PC-9 (cell line): ENCODE measurements at places on chromosomes 7 and 10.

GRCh38 chr7:55280031-55280454 lies 85.1 kb upstream of the LANCL2 start:
- DNase-seq, result peak; percentile 72

- no peak for DNase-seq
Observed at GRCh38 chr10:132297526-132297925, 10.2 kb downstream of the STK32C start.

DNA sequence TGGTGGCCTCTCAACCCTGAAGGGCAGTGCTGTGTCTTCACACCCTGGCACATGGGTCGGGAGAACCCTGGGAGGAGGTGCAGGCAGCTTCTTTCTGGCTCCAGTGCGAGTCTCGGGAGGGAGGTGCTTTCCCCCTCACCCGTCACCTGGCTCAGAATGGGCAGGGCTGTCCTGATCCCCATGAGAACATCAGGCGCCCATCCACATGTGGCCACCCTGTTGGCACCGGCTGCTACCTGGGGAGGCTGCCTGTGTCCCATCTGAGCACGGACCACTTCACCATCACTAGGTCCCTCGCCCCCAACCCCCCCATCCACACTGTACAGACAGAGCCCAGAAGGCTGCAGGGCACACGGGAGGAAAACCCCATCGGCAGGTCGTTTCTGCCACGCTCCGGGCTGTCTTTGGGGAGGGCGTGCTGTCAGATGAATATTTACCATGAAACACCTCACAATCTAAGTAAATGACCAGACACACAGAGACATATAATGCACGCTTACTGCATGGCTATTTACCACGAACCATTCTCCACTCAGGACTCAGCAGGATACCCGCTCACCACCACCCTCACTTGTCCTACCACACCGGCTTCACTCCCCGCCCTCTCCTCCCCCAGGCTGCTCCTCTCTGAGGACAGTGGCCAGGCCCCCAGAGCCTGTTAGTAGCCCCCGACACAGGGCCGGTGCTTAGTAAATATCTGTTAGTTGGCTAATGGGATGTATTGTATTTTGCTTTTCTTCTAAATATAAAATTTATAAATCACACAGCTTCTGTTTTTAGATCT lies 282.2 kb downstream of the DNAJB6 start:
- DNase-seq, result no peak

GRCh38 chr7:22487978-22488642 lies 11.9 kb downstream of the STEAP1B start:
- no peak for DNase-seq

GRCh38 chr7:12178317-12178716 lies 32.8 kb upstream of the TMEM106B start:
- no peak for DNase-seq

DNA sequence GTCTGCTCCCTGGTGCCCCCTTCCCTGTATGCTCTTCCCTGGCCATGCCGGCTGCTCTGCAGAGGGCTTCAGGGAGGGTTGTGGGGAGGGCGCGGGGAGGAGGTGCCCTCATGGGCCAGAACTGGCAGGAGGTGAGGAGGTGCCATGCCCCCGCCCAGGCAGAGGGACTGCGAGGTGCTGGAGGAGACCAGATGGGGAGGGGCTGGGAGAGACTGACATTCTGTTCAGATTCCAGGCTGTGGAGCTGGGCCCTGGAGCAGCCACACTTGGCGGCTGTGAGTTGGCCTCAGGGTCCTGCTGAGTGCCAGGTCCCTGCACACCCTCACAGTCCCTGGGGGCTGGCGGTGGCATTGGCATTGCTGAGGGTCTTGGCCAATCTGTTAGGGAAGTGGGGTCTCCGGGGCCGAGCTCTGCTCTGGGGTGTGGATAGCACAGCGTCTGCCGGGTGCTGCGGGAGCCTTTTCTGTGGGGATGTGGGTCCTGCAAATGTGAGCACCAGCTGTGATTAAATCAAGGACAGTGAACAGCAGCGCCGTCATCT lies 25.4 kb downstream of the INPP5A start:
- no peak for DNase-seq

DNA sequence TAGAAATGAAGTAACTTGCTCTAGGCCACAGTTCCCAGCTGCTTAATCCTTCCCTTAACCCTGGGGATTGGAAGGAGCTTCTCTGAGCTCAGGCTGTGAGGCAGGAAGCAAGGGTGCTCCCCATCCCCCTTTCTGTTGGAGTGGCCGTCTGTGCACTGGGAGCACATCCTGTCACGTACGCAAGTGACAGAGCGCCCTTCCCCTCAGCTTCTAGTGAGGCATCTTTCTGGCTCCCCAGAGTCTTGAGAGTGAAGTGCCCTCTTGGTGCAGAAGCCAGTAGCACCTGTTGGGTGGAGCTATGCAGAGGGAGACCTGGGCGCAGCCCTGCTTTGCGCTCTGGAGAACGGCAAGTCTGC lies 47.8 kb downstream of the SHH start:
- no peak for DNase-seq

GRCh38 chr10:98528166-98528804 lies 81.5 kb upstream of the HPS1 start:
- DNase-seq, result no peak

GRCh38 chr7:28156401-28156800 lies 24.2 kb downstream of the JAZF1 start:
- DNase-seq, result no peak

- no peak for DNase-seq
Observed at GRCh38 chr10:91800756-91801155, 2.5 kb downstream of the TNKS2 start.

DNA sequence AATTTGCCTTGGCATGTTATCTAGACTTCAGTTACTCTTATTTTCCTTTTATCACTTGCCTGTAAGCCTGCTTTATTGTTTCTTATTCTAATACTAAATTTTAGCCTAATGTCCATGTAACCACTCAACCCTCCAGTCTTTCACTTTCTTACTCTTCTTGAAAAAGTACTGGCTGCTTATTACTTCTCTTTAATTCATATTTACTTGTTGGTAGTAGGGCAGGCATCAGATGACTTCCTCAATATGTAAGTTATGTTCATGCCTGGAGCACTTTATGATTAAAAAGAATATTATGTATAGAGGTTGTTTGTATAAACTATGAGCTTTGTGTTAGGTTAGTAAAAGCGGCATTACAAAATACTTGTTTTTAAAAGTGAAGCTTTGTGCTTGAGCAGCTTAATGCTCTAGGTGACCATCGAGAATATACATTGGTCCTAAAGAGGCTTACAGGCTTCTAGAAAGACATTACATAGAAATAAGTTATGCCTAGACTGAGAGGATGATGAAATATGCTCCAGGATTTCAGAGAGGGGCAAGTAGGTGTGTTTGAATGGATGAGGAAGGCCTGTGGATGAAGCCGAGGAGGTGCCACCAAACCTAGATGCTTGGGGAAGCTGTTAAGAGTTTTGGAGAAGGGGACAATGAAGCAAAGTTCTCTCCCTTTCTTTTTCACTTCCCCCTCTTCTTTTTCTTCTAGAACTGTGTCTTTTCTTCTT lies 207.1 kb upstream of the HDAC9 start:
- no peak for DNase-seq

GRCh38 chr7:68424658-68425297 lies 1173.5 kb upstream of the AUTS2 start:
- DNase-seq, result no peak

DNA sequence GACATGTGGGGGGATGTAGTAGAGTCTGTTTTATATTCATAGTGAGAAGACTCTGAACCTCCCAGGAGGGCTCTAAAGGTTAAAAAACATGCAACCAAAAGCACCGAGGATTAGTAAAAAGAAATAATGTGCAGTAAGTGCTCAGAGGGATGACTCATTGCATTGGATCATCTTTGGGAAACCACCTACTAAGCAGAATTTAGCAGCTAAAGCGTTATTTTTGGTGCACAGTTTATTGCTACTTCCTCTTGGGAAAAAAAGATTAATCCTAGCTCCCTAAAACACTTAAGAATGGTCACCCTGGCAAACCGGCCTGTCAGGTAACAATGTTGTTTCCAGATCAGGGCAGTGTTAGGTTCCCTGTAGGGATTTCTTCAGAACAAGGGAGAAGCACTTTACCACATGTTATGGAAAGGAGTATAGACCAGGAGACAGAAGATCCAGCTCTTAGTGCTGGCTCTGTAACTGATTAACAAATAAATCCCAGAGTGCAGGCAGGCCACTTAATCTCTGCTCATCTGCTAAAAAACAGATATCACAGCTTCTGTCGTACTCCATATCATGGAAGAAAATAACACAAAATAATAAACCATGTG lies 44.8 kb upstream of the FAM133B start:
- DNase-seq, result peak; percentile 54

GRCh38 chr10:51630640-51631005 lies 68.8 kb downstream of the CSTF2T start:
- no peak for DNase-seq

GRCh38 chr10:94489107-94489506 lies 56.5 kb upstream of the HELLS start:
- DNase-seq, result no peak

GRCh38 chr7:117014673-117015133 lies 61.4 kb downstream of the ST7 start:
- DNase-seq, result no peak

DNA sequence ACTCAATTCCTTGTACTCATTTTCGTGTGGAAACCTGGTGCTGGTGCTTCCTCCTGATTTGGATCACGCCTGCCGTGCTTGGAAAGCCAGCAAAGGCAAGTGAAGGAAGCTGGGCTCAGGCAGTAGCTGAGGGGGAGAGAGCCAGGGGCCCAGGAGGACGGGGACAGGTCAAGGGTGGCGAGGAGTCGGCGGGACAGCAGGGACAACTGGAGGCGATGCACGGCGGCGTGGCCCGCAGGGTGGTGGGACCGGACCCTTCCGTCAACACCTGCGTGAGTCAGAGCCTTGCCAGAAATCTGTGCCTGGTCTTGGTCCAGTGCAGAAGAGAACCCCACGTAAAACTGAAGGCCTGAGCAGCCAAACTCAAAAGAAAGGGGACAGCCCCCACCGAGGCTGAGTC lies 309.7 kb upstream of the SHH start:
- DNase-seq, result no peak

DNA sequence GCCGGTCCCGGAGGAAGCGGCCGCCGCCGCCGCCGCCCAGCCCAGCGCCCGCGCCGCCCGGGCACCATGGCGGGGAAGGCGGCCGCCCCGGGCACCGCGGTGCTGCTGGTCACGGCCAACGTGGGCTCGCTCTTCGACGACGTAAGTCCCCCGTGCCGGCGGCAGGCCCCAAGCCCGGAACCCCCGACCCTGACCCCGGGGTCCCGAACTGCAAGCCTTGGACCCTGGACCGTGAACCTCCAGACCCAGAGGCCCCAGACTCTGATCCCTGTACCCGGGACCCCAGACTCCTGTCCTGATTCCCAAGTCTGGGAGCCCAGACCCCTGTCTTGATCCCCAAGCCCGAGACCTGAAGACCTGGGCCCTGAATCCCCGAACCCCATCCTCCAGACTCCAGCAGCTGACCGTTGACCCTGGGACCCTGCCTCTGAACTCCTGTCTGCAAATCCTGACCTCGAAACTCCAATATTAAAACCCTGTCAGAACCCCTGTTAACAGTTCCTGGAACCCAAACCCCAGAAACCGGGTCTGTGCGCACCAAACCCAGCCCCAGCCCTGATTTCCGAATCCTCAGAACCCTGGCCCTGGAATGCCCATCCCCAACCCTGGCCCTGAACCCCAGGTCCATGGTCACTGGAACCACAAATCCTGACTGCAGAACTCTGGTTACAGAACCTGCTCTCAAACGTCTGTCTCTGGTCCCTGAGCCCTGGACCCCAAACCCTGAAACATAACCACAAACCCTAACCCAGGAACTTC lies 623 bp downstream of the INPP5A start:
- no peak for DNase-seq

GRCh38 chr10:35794703-35795102 lies 152.6 kb upstream of the FZD8 start:
- DNase-seq, result no peak

- no peak for DNase-seq
Observed at GRCh38 chr7:72058579-72058978, 353.6 kb downstream of the CALN1 start.

DNA sequence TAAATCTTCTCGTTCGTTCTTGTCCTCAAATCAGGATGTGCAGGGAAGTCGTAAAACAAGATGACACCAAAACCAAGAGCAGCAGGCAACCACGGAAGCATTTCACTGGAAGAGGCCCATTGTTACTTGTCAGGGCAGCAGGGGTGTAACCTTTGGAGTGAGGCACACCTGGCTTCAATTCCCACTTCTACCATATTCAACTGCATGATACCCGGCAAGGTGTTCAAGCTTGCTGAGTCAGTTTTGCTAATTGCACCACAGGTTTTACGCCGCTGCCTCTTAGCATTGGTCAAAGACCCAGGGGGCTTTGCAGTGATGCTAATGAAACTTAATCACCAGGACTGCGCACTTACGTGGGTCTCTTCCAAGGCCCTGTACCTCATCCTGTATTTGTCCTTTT lies 50.0 kb upstream of the PTER start:
- DNase-seq, result no peak

DNA sequence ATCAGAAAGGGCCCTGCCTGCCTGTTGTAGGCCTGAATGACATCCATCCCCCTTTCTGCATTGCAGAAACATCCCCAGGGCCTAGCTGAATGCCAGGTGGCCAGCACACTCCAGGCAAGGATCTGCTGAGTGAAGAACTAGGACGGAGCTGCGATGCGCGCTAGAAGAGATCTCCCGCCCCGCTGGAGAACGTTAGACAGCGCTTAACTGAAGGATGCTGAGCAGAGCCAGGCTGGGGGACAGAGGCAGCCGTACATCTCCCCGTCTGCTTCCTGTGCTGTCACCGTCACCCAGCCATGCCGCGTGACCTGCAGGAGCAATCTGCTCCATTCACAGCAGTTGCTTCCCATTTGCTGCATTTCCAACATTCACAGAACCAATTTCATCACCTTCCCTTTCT lies 73.3 kb downstream of the FAM53B start:
- DNase-seq, result no peak
